A172 (cell line): ENCODE measurements at places on chromosomes 7 and 10.

DNA sequence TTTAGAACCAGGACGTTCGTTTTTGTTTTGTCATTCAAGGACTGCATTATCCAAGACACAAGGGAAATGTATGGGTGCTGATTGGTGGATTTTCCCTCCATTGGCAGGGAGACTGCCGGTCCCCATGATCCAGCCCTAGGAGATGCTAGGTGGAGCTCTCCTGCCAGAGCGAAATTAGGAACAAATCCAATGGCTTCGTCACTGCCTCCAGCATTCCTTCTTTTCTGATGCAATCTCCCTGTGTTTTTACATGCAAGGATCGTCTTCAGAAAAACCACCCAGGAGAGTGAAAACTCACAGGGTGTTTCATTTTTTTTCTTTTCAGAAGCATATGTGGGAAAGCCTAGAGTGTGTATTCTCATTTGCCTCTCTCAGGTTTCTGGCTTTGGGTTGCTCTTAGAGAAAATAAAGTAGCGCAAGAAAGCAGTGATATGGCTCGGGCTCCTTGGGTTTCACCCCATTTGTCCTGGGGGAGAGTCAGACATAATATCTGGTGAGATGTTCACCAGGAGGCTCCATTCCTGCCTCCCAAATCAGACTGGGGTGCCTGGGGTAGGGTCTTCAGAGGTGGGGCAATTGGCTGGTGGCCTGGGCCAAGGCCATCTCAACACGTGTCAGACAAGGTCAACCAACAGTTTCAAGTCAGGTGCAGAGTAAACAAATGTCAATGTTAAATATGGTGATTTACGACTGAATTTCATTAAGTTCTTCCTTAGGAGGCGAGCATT lies 450.9 kb upstream of the MKI67 start:
- DNase-seq, result no peak

- no peak for DNase-seq
Measured at GRCh38 chr10:51386248-51386885, 312.1 kb downstream of the PRKG1 start.

DNA sequence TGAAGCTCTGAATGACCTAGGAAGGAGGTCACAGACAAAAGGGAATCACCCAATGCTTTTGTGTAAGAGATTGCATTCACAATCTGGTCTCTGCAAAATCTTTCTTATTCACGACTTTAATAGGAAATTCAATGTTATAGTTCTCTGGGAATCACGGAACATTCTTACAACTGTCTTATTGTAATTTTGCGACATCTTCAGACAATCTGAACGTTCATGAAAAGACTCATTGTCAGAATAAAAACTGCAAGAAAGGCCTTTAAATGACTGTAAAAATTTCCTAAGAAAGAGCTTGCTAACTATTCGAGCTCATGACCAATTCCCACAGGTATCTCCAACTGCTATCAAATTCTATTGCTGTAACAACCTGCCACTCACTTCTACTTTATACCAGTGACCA lies 130.7 kb downstream of the DGKI start:
- DNase-seq, result no peak

DNA sequence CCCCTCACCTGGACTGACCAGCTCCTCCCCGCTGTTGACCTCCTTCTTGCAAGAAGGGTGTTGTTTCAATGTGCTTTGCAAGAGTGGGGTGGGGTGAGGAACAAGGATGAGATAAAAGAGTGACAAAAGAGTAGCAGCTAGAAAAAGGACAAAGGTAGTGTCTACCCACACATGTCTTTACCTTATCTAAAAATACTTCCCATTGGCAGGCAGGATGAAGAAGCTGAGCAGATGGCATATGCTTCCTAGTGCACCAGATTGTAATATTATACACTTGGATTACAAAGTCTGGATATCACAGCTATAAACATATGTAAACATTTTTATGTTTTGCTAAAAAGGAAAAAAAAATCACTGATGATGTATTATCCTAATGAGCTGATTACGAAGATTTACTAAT lies 34.5 kb downstream of the CHN2 start:
- no peak for DNase-seq

DNA sequence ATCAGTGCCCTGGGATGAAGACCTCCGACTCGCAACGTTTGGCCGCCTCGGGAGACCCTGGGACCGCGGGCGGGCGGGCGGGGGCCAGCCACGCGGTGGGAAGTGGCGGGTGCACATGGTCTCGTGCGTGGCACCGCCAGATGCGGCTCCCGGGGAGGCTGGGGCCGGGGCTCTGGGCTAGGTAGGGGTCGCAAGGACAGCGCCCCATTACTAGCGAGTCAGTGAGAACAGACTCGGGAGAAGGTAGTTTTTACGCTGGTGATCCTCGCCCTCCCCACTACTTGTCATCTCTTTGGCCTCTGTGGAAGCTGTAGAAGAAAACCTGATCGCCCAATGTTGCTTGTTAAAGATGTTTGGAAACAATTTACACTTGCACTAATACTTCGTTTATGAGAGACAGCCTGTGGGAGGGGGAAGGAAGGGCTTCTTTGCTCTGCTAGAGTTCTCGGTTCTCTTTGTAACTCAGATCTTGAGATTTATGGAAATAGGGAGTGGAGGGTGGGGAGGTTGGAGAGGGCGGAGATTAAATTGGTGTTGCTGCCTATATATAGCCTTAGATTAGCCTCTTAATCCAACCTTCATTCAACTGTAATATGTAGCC lies 591 bp downstream of the BZW2 start:
- peak; percentile 30 for DNase-seq

GRCh38 chr10:5373891-5374611 lies 9.3 kb downstream of the UCN3 start:
- no peak for DNase-seq

DNA sequence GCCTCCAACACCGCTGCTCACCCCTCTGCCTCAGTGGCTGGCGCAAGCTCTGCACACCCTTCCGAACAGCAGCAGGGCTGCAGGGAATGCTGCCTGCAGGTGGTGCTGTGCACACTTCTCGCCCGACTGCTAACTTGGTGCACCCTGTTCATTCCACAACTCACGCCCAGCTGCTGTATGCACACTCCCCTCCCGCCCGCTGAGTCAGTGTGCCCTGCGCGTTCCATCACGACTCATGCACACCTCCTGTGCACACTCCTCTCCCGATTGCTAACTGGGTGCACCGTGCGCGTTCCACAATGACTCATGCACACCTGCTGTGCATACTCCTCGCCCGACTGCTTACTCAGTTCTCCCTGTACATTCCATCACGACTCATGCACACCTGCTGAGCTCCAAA lies 21.5 kb downstream of the ADARB2 start:
- peak; percentile 6 for DNase-seq

- no peak for DNase-seq
Measured at GRCh38 chr10:99526861-99527504, 5.8 kb upstream of the NKX2-3 start.

GRCh38 chr10:74437822-74438221 lies 286.8 kb downstream of the ADK start:
- DNase-seq, result peak; percentile 9

GRCh38 chr10:112168733-112169132 lies 14.8 kb downstream of the GPAM start:
- no peak for DNase-seq

GRCh38 chr7:43838201-43838658 lies 31.1 kb downstream of the MRPS24 start:
- DNase-seq, result no peak

DNA sequence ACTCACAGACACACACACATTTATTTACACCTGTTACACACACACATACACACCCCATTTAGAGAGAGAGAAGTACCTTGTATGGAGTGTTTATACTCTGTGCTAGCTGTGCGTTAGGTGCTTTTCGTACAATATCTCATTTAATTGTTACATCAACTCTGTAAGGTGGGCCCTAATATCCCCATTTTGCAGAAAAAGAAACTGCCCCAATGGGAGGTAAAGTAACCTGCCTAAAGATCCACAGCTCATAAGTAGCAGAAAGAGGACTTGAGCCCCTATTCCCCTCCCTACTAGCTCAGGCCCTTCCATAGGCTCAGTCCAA lies 23.8 kb upstream of the RBM20 start:
- DNase-seq, result no peak

DNA sequence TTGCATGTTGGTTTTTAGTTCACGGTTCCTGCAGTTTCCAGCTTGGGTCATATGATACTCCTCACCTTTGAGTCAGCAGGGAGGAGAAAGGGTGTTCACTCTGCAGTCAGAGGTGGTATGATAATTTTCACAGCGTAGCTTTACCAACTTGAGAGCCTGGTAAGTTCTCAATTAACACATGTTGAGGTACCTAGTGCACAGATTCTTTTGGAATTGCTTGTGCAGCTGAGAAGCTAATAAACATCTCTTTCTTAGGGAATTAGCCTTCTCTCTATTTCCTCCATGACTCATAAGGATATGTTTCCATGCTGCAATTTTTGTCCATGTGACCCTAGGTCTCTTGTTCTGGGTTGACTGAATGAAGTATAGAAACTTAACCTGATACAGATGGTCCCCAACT lies 166.6 kb downstream of the KIF20B start:
- peak; percentile 38 for DNase-seq

DNA sequence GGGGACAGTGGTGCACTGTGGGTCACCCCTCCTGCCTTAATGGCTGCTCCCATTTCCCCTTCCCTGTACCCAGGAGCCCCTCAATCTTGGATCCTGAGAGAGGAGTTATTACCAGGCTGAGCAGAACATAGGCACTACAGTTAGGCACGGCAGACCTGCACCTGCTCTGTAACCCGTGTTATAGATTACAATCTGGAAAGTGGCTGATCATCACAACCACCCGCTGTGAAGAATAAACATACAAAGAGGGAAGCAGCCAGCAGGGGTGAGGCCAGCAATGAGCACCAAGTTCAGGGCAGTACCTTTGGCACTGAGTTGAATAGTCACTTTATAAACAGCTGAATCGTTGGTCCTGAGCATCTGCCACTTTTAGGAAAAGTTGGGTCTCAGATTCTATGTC lies 1.7 kb downstream of the CDHR1 start:
- peak; percentile 30 for DNase-seq
